ENCODE measurements at places on chromosomes 6 and 20.

DNA sequence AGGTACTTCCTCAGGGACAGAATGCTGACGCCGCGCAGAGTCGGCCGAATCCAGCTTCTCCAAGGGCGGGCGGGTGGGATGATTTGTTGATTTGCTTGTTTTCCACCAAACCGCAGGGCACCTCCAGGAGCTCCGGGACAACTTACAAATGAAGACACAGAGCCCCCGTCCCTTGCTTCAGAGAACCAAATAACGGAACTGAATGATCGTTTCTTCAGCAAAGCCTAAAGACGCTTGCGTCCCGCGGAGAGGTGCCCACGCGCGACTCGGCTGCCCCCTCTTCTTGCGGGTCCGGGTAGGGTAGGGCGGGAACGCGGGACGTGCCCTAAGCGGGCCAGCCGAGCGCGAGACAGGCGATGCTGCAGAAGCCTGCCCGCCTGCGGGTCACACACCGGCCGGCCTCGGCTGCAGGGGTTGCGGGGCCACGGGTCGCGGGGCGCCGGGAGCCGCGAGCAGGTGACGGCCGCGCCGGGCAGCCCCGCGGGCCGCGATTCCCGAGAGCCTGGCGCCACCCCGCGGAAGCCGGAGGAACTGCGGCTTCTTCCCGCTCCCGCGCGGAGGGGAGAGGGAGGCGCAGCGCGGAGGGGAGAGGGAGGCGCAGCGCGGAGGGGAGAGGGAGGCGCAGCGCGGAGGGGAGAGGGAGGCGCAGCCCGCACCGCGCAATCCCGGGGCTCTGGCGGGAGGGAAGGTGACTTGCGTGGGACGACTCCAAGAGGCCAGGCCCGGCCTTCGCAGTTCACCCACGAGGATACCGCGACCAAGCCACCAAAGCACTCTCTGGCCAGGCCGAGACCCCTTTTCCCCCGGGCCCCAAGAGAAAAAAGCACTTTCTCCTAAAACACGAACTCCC is 7.7 kb upstream of the FOXF2 start:
- no peak for DNase-seq

- no peak for DNase-seq
These were observed 198.7 kb upstream of the SGK1 start for GRCh38 chr6:134516582-134516981.

- no peak for DNase-seq
These were observed 705.3 kb downstream of the KIF16B start for GRCh38 chr20:15867899-15868298.

- DNase-seq: no peak
These were observed 22.9 kb downstream of the QKI start for GRCh38 chr6:163437466-163437865.

GRCh38 chr6:140774080-140774505 is 1358.6 kb upstream of the GJE1 start:
- no peak for DNase-seq

DNA sequence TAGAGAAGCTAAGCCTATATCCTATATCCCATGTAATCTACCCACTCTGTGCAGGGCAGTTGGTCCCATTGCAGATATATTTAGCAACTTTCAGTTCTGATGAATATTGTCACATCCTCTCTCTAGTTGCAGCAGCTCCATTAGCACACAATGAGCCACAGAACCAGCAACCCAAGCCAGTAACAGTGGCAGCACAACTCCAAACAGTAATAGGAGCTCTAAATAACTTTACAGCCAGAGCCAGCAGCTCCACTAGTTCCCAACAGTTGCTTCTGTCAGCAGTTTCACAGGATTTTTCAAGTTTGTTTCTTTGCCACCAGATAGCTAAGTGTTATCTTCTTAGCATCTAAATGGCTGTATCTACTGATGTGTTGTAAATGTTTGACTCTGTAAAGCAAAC is 490.8 kb downstream of the HTR1B start:
- no peak for DNase-seq

Measured in CD4-positive, alpha-beta T cell treated with Interferon gamma for 1 hour (primary cell).